Mesenteric fat pad (tissue), 1 donor: ENCODE measurements at places on chromosomes 1 and 21.

- DNase-seq = no peak
These were observed 60.6 kb downstream of the SCCPDH start for GRCh38 chr1:246784621-246785493.

DNA sequence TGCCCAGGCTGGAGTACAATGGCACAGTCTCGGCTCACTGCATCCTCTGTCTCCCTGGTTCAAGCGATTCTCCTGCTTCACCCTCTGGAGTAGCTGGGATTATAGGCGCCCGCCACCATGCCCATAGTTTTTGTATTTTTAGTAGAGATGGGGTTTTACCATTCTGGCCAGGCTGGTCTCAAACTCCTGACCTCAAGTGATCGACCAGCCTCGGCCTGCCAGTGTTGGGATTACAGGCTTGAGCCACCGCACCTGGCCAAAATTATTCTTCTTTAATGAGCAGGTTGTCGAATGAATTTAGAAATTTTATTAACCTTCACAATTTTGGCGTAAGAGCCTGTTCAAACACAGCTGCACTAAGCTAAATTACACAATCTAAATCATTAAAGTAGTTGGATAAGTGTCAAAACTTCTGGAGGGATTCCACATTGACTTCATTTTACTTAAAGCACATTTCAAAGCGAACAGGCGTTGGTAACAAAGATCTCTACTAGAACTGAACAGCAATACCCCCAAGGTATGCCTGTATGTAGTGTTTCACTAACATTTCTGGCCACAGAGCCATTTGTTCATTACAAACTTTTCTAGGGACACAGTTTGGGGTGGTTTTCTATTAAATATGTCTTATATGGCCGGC is 5.2 kb upstream of the CTH start:
- DNase-seq = no peak

GRCh38 chr1:204987689-204988088 is 55.3 kb upstream of the CNTN2 start:
- DNase-seq = no peak

DNA sequence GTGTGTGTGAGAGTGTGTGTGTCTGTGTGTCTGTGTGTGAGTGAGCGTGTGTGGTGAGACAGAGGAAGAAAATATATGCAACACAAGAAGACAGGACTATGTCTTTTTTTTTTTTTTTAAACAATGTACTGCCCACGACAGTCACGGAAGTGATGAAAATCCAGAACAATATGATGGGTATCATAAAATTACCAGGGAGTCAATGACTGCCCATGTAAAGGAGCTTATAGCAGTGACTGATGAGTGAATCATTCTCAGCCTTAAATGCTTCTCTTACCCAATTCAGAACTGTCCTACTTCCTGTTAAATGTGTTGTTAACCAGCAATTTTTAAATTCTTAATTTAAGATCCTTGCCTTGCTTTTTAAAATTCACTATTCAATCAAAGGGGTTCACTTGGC is 46.6 kb downstream of the RGS7 start:
- DNase-seq = no peak

DNA sequence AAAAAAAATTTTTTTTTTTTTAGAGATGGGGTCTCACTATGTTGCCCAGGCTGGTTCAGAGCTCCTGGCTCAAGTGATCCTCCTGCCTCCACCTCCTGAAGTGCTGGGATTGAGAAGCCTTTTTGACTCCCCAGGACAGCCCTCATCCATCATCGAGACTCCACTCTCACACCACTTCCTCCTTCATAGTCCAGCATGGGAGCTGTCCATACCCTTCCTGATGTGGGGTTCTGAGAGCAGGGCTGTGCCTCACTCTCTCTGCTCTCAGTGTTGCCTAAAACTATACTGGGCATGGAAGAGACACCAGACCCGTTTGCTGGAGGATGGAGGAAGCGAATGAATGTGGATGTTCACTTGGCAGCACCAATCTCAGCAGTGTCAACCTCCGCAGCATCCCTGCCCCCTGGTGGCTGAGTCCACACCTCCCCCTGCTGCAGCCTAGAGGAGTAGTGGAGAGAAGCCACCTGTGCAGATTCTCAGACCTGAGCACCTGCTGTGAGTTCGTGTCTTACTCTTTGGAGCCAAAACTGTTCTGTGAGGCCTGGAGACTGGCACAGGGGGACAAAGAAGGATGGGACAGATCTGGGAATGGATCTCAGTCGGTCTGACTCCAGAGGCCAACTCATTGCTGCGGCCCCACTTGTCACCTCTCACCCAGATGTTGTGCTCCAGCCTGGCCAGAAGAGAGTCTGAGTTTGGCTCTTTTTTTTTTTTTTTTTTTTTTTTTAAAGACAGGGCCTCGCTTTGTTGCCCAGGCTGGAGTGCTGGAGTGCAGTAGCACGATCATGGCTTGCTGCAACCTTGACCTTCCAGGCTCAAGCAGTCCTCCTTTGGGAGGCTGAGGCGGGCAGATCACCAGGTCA is 17.7 kb downstream of the TINAGL1 start:
- DNase-seq = peak; percentile 93

DNA sequence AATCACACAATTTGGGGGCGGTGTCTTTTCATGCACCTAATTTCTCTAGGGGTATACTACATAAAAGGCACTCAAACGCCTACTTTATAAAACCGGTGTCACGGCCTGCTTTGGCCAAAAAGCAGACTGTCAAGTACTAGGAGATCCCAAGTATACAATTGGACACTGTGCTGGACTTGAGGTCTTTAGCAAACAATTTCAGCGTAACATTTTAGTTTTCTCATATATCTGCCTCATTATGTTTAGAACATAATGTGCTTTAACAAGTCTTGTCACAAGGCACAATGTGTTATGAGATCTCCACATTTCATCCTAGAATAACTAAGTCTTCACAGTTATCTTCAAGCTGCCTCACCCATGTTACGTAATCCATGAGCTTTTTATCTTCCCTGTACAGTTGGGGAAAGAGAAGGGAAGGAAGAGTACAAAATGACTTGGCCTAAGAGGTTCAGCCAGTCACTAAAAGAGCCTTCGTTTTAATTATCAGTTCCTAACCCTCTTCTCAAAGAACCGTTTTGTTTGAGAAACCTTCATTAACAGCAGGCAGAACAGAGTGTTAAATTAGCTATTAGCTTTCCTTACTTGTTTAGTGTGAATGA is 1.7 kb downstream of the SSX2IP start:
- no peak for DNase-seq

GRCh38 chr1:56077206-56077605 is 502.2 kb downstream of the PLPP3 start:
- no peak for DNase-seq
